ENCODE measurements at places on chromosomes 1 and 21.

- H3K36me3 ChIP-seq = peaks cover 5% of the 10 kb centered on the region
- no peak overlapping the region for H3K27ac ChIP-seq
- H3K27me3 ChIP-seq = no peaks in the 10 kb centered on the region
- H3K4me3 ChIP-seq = no peak overlapping the region
- H3K4me1 ChIP-seq = peaks cover 28% of the 10 kb centered on the region
- no peak for DNase-seq
These were observed 74.8 kb upstream of the BMP8A start for GRCh38 chr1:39416609-39417008.

GRCh38 chr1:67748630-67749029, 63.6 kb downstream of the GADD45A start:
- H3K4me3 ChIP-seq = no peak overlapping the region
- peaks cover 24% of the 10 kb centered on the region for H3K4me1 ChIP-seq
- no peaks in the 10 kb centered on the region for H3K36me3 ChIP-seq
- no peak overlapping the region for H3K27ac ChIP-seq
- DNase-seq = no peak

DNA sequence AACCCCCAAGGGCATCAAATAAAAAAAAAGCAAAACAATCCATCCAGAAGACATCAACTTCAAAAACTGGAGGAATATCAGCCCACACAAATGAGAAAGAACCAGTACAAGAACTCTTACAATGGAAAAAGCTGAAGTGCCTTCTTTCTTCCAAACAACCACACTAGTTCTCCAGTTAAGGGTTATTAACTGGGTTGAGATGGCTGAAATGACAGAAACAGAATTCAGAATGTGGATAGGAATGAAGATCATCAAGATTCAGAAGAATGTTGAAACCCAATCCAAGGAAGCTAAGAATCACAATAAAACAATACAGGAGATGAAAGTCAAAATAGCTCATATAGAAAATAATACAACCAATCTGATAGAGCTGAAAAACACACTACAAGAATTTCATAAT, 104.5 kb downstream of the NME7 start:
- no peak overlapping the region for H3K4me3 ChIP-seq
- H3K4me1 ChIP-seq = no peaks in the 10 kb centered on the region
- no peaks in the 10 kb centered on the region for H3K27me3 ChIP-seq
- DNase-seq = no peak
- peaks cover 50% of the 10 kb centered on the region for H3K36me3 ChIP-seq

GRCh38 chr1:76759950-76760349, 107.3 kb upstream of the ST6GALNAC5 start:
- H3K36me3 ChIP-seq = no peaks in the 10 kb centered on the region
- H3K4me1 ChIP-seq = no peaks in the 10 kb centered on the region
- no peak overlapping the region for H3K27ac ChIP-seq
- no peak for DNase-seq

GRCh38 chr1:225750420-225750819, 27.2 kb upstream of the SRP9 start:
- H3K4me3 ChIP-seq = no peak overlapping the region
- no peak for DNase-seq
- no peak overlapping the region for H3K27ac ChIP-seq

DNA sequence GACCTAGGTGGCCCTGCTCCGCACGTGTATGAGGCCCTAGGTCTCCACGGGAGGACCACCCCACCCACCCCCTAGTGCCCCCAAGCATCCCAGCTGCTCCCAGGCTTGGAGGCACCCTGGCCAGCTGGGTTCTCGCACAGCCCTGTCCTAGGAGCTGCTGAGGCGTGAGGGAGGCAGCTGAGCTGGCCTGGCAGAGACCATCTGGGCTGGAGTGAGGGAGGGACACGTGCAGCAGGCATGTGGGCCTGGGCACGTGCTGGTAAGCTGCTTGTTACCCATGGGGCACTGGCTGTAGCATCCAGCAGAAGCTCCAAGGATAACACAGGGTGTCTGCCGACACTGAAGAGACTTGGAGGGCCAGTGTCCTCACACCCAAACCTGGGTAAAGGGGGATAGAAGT, 10.1 kb downstream of the SLC6A9 start:
- H3K4me3 ChIP-seq = no peak overlapping the region
- H3K4me1 ChIP-seq = no peaks in the 10 kb centered on the region
- H3K36me3 ChIP-seq = peaks cover 15% of the 10 kb centered on the region
- H3K27me3 ChIP-seq = no peaks in the 10 kb centered on the region
- no peak overlapping the region for H3K27ac ChIP-seq

DNA sequence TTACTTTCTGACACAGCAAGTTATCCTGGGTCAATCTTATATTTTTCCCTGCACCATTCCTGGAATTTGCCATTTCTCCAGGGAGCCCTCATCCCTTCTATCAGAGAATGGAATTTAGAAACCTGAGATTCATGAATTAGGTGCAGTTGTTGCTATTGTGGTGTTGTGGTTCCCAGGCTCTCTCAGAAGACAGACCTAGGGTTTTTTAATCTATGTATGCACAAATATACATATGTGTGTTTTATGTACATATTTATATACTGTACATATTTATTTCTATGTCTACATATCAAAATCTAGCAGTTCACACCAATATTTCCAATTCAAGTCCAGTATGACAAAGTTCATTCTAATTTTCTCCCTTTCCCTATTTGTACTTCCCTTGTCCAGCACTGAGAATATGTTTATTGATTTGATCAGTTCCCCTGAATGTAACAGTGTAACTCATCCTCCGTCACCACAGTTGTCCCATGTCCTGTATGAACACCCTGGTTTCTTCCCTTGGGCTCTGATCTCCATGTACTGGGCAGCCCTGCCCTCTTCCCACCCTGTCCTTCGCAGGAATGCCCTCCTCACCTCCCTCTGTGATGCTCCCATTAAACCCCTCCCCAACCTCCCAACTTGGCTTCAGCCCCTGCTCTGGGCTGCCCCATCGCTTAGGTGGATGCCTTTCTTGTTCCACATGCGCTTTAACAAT, 145.5 kb downstream of the VPS13D start:
- peaks cover 6% of the 10 kb centered on the region for H3K4me1 ChIP-seq
- no peaks in the 10 kb centered on the region for H3K27me3 ChIP-seq
- H3K36me3 ChIP-seq = peaks cover 21% of the 10 kb centered on the region
- no peak overlapping the region for H3K27ac ChIP-seq

- no peak overlapping the region for H3K27ac ChIP-seq
- no peaks in the 10 kb centered on the region for H3K36me3 ChIP-seq
- no peaks in the 10 kb centered on the region for H3K27me3 ChIP-seq
These were observed 15.4 kb downstream of the ZP4 start for GRCh38 chr1:237875291-237875690.

DNA sequence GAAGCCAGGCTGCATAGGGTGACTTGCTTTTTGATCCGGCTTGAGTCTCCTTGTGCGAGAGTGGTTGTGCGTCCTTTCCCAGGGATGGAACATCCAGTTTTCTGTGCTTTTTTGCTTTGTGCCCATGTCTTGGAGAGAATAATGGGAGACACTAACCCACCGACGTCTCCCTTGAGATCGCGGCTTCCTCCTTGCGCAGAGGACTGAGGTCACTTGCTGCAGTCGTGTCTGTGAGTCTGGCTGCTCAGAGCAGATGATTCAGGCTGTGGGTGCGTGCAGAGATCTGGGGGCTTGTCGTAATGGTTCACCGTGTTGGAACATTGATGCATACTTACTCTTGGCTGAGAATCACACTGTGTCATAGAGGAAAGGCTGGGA, 164.5 kb upstream of the CACNA1E start:
- DNase-seq = no peak
- peak overlapping the region; percentile 67 for H3K4me3 ChIP-seq
- H3K27me3 ChIP-seq = peaks cover 70% of the 10 kb centered on the region
- no peak overlapping the region for H3K27ac ChIP-seq

Measured in activated naive CD8-positive, alpha-beta T cell treated with anti-CD3 and anti-CD28 coated beads for 36 hours (primary cell).